ENCODE measurements at places on chromosomes 2 and 18.

DNA sequence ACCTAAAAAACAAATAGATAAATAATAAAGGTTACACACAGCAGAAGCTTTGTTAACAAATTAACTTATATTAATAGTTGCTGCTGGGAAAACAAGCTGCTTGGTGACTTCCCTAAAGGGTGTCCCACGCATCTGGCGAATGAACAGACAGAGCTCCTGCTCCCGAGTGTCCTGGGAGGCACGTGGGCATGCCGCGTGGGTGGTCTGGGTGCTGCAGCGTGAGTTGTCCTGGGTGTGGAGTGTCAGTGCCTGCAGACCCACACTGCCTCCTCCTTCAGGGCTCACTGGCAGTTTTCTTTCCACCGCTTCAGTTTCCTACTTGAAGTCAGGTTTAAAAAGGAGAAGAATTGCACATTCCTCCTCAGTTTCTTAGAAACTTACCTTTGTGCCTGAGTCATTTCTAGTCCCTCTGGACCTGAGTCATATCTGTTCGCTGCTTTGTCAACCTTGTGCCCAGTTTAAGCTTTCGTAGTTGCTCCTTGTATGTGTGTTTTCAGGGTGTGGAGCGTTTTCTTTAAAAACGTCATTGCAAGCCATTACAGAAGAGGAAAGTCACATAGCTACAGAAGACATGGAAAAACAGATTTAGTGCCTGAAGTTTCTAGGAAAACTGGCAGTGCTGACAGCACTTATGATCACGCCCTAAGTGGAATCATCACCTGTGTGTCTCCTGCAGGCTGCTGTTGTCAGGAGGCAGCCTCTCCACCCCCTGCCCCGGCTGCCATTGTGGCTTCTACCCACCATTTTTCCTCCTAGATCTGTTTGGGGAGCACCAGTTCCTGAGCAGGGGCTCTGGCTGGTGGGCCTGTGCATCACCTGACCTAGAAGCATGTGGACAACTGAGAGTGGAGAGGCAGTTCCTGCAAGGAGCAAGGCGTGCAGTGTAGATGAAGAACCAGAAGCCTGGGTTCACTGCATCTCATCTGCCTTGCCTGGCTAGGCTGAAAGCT lies 24.5 kb downstream of the IMPA2 start:
- no peak for DNase-seq

DNA sequence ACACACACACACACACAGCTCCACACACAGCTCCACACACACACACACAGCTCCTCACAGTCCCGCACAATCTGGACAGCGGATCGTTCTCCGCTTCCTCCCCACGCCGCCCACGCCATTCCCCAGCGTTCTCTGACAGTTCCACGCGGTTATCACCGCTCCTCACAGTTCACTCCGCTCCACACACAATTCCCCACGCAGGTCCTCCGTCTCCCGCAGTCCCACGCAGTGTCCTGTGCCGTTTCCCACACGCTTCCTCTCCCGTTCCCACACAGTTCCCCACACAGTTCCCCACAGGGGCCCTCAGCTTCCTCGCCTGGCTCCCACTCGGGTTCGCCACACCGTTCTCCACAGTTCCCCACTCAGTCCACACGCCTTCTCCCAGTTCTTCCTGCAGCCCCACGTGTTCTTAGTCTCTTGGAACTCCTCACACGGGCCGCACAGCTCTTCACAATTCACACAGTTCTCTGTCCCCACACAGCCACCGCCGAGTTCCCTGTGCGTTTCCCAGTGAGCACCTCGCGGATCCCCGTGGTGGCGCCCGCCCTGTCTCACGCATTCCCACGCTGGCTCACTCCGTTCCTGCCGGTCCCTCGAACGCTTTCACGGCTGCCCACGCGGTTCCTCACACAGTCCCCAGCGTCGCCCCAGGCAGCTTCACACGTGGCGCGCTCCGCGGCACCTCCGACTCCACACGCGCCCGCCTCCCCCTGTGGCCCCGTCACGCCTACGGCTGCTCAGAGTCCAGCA lies 38.4 kb downstream of the KIF1A start:
- no peak for DNase-seq

- DNase-seq: no peak
These were observed 25.6 kb downstream of the GNLY start for GRCh38 chr2:85719609-85720240.

DNA sequence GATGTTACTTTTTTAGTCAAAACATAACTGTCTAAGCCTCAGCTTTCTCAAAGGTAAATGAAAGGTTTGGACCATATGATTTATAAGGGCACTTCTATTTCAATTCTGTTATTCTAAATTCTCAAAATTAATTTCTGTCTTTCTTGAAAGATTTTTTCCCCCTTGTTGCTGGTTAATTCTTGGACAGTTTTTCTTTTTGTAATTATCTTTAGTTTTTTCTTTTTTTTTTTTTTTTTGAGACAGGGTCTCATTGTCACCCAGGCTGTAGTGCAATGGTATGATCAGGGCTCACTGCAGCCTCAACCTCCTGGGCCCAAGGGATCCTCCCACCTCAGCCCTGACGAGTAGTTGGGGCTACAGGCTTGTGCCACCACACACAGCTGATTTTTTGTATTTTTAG lies 121.0 kb upstream of the MYO3B start:
- DNase-seq: no peak

- no peak for DNase-seq
These were observed 43.4 kb downstream of the EPB41L3 start for GRCh38 chr18:5500158-5500939.

- DNase-seq: no peak
These were observed 97.9 kb downstream of the SCN3A start for GRCh38 chr2:165105926-165106325.

DNA sequence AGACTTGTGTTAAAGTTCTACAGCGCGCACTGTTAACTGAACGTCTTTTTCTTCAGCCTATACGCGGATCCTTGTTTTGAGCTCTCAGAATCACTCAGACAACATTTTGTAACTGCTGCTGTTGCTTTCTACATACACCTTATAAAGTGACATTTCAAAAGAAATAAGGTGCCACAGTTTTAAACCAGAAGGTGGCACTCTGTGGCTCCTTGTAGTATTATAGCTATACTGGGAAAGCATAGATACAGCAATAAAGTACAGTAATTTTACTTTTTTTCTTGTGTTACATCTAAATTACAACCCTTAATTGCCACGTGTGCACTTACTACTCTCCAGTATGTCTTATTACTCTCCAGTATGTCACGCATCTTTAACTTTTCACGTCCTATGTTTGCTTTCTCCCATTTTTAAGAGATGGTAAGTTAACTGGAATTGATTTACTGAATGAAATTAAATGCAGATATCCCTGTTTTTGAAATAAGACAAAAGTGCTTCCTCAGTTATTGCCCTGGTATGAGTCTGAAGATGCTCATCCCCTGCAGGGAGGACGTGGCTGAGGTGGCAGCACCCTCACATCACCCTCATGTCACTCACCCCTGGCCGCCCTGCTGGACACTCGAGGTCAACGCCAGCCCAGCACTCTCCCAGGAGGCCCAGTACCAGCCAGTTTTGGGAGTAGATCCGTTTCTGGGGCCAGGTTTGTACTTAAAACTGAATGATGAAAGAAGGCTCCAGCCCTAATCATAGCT lies 37.8 kb downstream of the GORASP2 start:
- no peak for DNase-seq

DNA sequence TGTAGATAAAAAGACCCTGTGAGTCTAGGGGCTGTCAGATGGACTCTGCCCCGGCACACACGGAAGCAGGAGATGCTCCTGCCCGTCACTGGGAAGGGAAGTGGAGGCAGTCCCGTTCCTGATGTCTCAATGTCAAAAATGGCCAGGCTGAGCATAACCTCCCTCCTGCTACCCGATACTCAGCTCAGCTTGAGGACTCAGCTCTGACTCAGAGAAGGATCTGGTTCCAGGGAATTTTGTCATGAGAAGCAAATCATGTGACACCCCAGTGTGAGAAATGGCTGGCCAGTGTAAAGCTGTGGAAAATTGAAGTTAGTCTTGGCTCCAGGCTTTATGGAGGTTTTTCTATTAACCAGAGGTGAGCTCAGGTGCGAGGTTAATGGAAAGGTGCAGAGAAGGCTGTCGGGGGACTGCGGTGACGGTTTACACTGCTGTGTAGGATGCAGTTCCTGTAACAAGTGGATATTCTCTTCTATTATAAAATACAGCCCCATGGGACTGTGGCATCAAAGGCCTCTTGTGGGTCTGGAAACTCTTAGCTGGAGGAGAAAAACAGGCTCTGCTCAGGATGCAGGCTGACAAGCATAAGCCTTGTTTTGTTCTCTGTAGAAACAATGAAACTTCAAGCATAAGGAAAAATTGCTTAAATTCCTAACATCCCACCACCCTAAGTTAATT lies 24.7 kb upstream of the AGAP1 start:
- peak; percentile 20 for DNase-seq

GRCh38 chr18:36830158-36830495 lies 1.2 kb downstream of the KIAA1328 start:
- DNase-seq: no peak

GRCh38 chr18:42921226-42921737 lies 194.2 kb downstream of the RIT2 start:
- DNase-seq: no peak

DNA sequence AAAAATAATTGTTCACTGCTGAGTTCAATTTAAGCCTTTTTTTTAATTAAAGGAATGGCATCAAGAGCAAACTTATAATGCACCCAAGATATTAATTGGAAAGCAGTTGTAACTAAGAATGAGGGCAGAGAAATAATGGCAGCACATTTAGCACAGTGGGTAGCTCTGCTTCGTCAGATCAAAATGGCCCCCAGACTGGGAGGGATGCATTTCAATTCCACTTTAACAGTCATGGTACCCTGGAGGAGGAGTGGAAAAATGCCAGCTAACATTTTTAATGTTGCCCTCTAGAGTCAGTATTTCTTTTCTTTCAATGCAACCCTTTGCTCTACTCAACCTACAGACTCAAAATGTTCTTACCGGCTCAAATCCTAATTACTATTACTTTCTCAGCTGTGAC lies 504.8 kb upstream of the SETBP1 start:
- DNase-seq: no peak

DNA sequence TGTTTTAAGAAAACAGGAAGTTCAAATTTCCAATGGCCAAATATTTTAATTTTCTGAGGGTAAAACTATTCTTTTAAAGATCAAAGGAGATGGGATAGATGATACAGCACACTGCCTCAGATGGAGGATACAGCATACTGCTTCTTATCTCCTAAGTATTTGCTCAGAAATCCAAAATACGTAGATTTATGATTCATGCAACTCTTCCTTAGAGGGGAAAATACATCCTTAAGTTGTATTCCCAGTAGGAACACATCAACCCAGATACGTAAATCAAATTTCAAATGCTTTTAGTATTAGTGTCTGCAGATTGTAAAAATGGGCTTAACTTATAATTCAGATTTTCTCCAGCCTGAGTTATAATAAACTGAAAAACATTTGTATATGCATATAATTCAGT lies 235.2 kb downstream of the ZNF385B start:
- DNase-seq: no peak
